ENCODE measurements at places on chromosomes 12 and 14.

DNA sequence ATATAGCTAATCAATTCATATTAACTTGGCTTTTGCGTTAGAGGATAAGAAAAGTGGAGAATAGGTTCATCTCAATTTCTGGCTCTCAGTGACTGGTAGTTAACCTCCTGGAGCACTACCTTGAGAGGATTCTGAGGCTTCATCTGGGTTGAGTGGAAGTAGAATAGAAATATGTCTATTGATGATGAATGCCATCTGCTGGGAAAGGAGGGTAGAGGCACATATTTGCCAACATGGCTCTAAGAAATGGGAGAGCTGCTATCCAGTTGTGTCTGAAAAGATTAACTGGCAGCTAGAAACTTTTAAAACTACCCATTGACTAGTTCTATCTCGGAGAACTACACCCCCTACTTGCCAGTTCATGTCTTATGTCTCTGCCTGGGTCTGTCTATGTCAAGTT, 530.1 kb downstream of the NRXN3 start:
- no peak for DNase-seq

DNA sequence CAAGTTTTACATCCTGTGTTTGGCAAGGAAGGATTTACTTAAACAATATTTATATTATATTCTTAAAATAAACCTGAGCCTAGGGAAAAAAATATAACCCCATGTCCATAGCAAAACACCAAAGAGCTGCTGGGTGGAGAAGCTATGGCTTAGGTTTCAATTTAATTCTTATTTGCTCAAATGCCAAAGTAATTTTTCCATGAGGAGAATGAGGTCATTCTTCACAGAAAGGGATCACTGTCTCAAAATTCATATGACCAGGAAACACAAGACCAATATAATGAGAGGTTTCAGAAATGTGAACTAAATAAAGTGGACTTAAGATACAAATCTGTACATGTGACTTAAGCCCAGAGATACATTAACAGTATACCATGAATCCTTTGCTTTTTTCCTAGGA, 195.0 kb downstream of the PHLDA1 start:
- DNase-seq, result no peak

DNA sequence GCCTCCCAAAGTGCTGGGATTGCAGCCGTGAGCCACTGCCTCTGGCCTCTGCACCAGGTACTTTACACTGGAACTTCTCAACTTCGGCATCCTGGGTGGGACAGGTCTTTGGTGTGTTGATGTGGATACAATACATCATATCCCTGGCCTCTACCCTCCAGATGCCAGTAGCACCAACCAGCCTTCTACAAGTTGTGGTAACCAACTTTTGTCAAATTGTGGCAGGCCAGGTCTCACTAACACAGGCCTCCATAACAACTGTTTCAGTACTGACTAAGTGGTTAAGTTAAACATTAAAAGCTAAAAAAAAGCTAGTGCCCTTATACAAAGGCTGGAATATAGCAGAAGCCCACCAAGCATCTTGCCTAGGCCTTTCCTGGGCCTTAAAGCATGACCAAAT, 232.9 kb downstream of the PCNX1 start:
- no peak for DNase-seq

DNA sequence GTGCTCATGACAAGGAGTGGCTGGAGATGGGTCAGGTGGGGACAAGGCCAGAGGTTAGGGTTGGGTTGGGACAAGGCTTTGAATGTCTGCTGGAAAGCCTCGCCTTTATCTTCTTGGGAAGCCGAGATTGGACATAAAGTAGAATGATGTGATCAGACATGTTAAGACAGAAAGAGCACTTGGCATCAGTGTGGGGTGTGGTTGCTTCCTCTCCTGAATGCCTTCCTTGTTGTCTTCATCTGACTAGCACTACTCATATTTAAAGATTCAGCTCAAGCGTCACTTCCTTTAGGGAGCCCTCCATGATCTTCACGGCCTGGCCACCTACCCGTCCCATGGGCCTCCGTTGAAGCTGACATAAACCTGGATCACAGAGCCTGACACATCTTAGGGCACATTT, 14.8 kb upstream of the C12orf75 start:
- no peak for DNase-seq

- no peak for DNase-seq
Measured at GRCh38 chr12:77746096-77746495, 84.6 kb upstream of the NAV3 start.

- no peak for DNase-seq
Measured at GRCh38 chr14:81562818-81563217, 29.2 kb upstream of the SEL1L start.

GRCh38 chr14:55772486-55772885, 192.5 kb downstream of the KTN1 start:
- DNase-seq, result no peak

- no peak for DNase-seq
Measured at GRCh38 chr14:102138961-102139285, 774 bp upstream of the WDR20 start.

- no peak for DNase-seq
Measured at GRCh38 chr12:19189522-19189921, 60.0 kb downstream of the PLEKHA5 start.

GRCh38 chr14:88188745-88189416, 134.2 kb downstream of the KCNK10 start:
- DNase-seq, result no peak
